ENCODE measurements at places on chromosomes 5 and 9. TPM values are rescaled to one million over a fixed set of nuclear protein-coding genes. Genes with fewer than 3 reads are reported as not detected.

Gene SUSD3
- 537 TPM for total RNA-seq

- no peaks in the 10 kb centered on the region for H3K27me3 ChIP-seq
- H3K4me1 ChIP-seq = peaks cover 15% of the 10 kb centered on the region
- H3K36me3 ChIP-seq = no peaks in the 10 kb centered on the region
- no peak overlapping the region for H3K27ac ChIP-seq
- H3K4me3 ChIP-seq = no peak overlapping the region
These were observed 1.4 kb downstream of the CIZ1 start for GRCh38 chr9:128190013-128190412.

DNA sequence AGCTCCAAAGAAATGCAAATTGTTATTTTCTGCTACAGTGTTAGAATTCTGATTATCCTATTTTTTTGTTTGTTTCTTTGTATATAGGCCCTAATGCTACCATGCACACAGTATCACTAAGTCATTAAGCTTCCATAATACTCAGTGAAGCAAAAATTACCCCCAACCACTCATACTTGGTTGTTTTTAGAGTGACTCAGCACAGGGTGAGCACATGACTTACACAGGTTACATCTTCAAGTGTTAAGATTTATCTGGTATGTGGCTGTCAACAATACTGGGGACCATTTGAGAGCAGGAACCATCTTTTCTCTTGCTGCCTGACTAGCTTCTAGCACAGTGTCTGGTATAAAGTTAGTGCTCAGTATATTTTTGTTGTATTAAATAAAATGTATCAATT, 255.8 kb upstream of the SLC24A2 start:
- H3K36me3 ChIP-seq = no peaks in the 10 kb centered on the region
- H3K4me1 ChIP-seq = no peaks in the 10 kb centered on the region
- no peak overlapping the region for H3K27ac ChIP-seq
- no peak for DNase-seq
- no peak overlapping the region for H3K4me3 ChIP-seq
- no peaks in the 10 kb centered on the region for H3K27me3 ChIP-seq

- H3K27ac ChIP-seq = no peak overlapping the region
- H3K4me1 ChIP-seq = no peaks in the 10 kb centered on the region
- H3K36me3 ChIP-seq = no peaks in the 10 kb centered on the region
These were observed 152.5 kb upstream of the GHR start for GRCh38 chr5:42270771-42271170.

DNA sequence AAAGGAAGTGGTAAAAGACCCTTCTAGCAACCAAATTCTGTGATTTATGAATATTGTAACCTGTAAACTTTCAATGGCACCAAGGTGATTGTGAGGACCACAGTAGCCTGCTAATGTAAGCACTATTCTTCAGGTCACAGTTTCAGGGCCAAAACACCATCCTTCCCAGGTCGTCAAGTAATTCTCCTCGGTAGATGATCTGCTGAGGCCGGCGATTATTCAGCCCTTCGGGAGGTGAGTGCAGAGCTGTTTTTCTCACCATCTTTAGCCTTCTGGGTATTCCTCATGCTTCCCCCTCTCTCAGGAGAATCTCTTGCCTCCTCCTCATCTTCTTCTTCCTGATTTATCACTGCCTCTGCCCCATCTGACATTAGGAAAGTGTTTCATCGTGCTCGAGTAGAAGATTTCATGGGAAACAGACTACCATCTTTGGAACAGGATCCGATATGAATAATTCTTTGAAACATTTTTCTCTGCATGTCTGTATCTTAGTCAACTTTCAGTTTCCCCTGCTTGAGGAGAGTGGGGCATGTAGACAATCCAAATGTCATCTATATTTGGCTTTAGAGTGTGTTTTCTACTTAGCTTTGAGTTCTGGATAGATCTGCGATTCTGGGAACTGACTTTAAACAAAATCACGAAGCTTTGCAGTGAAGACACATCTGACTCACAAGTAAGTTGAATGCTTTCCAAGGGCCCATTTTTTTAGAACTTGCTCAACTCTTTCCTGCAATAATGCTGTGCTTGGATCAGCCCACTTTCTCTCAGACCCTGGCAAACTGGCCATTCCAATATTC, 173.9 kb downstream of the AOPEP start:
- H3K27me3 ChIP-seq = no peaks in the 10 kb centered on the region
- H3K36me3 ChIP-seq = no peaks in the 10 kb centered on the region
- DNase-seq = no peak
- peak overlapping the region; percentile 40 for H3K27ac ChIP-seq
- H3K4me3 ChIP-seq = no peak overlapping the region
- no peaks in the 10 kb centered on the region for H3K4me1 ChIP-seq

Gene TCF7
- 16.1 TPM for total RNA-seq

DNA sequence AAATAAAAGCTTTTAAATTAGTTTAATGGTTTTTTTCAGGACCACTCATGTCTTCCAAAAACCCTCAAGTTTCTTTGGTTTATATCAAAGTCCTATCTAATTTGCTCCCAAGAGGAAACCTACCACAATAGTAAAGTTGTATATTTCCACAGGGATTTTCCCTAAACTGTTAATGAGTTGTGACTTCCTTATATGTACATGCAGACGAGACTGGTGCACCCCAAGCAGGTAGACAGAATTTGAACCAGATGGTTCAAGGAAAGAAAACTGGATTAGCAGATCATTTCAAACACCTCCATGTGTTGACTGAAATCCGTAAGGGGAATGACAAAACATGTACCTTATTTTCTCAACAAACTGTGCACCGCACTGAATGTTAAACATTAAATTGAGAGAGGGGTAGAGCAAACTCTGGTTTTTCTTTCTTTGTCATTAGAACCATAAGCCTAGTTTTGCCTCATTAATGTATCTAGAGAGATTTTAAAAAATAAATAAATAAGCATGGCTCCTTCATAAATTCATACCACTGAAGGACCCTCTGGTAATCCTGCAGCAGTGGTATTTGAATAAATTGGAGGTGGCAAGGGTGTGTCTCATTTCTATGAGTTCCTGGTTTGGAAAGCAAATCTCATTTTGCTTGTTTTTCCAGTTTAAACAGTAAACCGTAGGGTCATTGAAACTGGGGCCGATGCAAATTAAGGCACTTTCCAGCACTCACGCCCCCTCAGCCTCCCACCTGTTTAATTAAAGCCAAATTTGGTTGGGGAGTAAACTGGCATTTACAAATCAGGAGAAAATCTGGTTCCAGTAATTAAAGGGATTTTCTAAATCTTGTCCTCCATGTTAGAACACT, 51.1 kb downstream of the ENC1 start:
- no peaks in the 10 kb centered on the region for H3K27me3 ChIP-seq
- peaks cover 4% of the 10 kb centered on the region for H3K4me1 ChIP-seq

GRCh38 chr5:10736354-10736753, 24.7 kb downstream of the DAP start:
- no peak overlapping the region for H3K4me3 ChIP-seq
- DNase-seq = no peak
- no peaks in the 10 kb centered on the region for H3K36me3 ChIP-seq
- no peaks in the 10 kb centered on the region for H3K4me1 ChIP-seq

- no peaks in the 10 kb centered on the region for H3K36me3 ChIP-seq
- peak; percentile 44 for DNase-seq
- no peaks in the 10 kb centered on the region for H3K4me1 ChIP-seq
- no peaks in the 10 kb centered on the region for H3K27me3 ChIP-seq
- no peak overlapping the region for H3K27ac ChIP-seq
These were observed 5.9 kb upstream of the MELK start for GRCh38 chr9:36566813-36567221.

Gene EGFL7
- 106 TPM for total RNA-seq

DNA sequence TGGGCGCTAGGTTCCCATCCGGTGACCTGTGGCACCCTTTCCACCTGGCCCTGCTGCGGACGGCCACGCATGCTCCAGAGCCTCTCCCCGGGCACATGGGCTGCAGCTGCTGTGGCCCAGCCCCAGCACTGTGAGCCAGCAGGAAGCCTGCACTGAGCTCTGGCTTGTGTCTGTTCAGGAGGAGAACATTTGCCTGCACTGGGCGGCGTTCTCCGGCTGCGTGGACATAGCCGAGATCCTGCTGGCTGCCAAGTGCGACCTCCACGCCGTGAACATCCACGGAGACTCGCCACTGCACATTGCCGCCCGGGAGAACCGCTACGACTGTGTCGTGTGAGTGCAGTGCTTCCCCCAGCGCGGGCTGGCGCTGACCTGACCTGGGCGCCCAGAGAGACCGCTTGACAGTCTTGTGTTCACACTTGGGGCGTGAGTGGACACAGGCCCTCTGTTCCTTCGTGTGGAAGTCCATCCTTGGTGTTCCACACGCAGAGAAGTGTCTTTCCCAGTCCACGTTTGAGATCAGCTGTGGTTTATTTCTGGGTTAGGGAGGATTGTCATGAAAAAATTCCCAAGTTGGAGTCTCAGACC, 66.2 kb upstream of the CACNA1B start:
- H3K4me3 ChIP-seq = no peak overlapping the region
- no peaks in the 10 kb centered on the region for H3K4me1 ChIP-seq

- H3K36me3 ChIP-seq = no peaks in the 10 kb centered on the region
- H3K4me1 ChIP-seq = no peaks in the 10 kb centered on the region
- H3K27ac ChIP-seq = no peak overlapping the region
- no peak overlapping the region for H3K4me3 ChIP-seq
- DNase-seq = no peak
These were observed 55.0 kb downstream of the WWC1 start for GRCh38 chr5:168346417-168346816.

- no peaks in the 10 kb centered on the region for H3K36me3 ChIP-seq
- no peak for DNase-seq
- H3K4me3 ChIP-seq = no peak overlapping the region
- H3K4me1 ChIP-seq = no peaks in the 10 kb centered on the region
- H3K27me3 ChIP-seq = no peaks in the 10 kb centered on the region
- no peak overlapping the region for H3K27ac ChIP-seq
These were observed 12.6 kb downstream of the HK3 start for GRCh38 chr5:176886336-176887251.

- no peaks in the 10 kb centered on the region for H3K36me3 ChIP-seq
- H3K4me3 ChIP-seq = no peak overlapping the region
- peak; percentile 61 for DNase-seq
- H3K27ac ChIP-seq = no peak overlapping the region
- H3K4me1 ChIP-seq = peaks cover 52% of the 10 kb centered on the region
These were observed 36.4 kb downstream of the PIK3R1 start for GRCh38 chr5:68251804-68252522.

Gene C1QTNF2
- 8.2 TPM for total RNA-seq

Gene ENDOG
- total RNA-seq = 28.9 TPM

Gene SHC3
- 0.87 TPM for total RNA-seq

DNA sequence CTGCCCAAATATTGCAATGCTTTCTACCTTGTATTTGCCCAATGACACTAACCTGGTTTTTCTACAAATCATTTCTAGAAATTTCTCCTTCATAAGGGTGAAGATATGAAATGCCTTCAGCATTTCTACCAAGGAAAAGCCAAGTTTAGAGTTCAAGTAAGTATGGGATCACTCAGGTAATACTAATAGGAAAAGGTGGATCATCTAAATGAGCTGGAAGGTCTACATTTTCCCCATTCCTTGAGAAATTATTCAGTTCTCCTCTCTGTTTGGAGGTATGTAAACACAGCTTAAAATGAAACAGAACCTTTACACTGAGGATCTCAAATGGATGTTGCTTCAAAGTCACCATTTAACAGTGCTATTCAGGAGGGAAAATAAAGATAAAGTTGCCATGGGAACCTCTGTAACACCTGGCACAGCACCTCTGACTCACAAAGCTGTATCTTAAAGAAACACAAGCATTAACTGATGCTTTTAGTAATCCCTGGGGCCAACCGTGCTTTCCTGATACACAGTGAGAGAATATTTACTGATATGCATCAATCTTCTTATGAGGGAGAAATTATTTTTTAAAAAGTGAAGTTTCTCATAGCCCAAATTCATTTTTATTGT, 161.3 kb downstream of the DRD1 start:
- no peak overlapping the region for H3K27ac ChIP-seq
- H3K36me3 ChIP-seq = no peaks in the 10 kb centered on the region
- no peaks in the 10 kb centered on the region for H3K4me1 ChIP-seq
- H3K27me3 ChIP-seq = no peaks in the 10 kb centered on the region

DNA sequence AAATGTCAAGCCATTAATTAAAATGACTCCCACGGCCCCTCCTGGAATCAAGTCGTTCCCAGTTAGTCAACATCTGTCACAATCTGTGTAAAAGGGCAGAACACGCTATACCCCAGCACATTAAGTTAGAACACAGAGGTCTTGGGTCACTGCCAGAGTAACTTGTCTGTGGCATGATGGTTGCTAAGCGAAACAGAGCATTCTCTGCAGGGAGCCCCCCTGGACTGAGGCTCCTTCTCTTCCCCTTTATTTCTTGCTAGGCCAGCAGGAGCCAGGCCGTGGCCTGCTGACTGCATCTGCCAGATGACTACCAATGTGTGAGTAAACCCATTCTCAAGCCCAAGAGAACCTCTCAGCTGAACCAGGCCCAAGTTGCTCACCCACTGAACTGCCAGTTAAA, 51.9 kb upstream of the ZBED3 start:
- no peak overlapping the region for H3K27ac ChIP-seq
- H3K27me3 ChIP-seq = no peaks in the 10 kb centered on the region

DNA sequence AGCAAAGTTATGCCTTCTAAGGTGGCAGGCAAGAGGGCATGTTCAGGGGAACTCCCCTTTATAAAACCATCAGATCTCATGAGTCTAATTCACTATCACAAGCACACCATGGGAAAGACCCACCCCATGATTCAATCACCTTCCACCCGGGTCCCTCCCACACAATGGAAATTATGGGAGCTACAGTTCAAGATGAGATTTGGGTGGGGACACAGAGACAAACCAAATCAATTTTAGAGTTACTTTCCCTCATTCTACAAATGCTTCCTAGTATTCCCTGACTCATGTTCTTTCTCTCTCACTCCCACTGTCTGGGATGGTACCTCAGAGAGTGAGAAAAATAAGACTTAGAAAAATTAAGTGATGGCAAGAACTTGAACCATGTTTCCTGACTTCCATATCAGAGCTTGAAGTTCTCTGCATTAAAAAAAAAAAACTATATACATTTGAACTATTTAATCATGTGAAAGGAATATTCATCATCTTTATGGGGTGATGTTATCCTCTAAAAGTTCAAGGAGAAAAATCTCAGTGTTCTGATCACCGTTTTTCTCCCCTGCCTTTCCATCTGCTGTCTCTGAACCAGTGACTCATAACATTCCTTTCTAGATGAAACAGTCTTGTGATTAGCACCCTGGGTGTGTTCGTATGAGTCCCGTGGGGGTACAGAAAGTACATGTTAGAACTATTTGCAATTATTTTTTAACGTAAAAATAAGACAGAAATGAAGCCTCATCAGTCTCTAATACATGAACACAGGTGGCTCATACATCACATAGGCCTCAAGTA, 282.9 kb downstream of the SLF1 start:
- no peak for DNase-seq
- no peaks in the 10 kb centered on the region for H3K36me3 ChIP-seq
- H3K27ac ChIP-seq = no peak overlapping the region
- H3K4me1 ChIP-seq = no peaks in the 10 kb centered on the region

GRCh38 chr5:143791848-143792731, 19.9 kb upstream of the HMHB1 start:
- H3K27me3 ChIP-seq = no peaks in the 10 kb centered on the region
- no peaks in the 10 kb centered on the region for H3K36me3 ChIP-seq
- no peaks in the 10 kb centered on the region for H3K4me1 ChIP-seq

Gene SPARC
- 1,884 TPM for total RNA-seq

Gene CCDC192
- 7.8 TPM for total RNA-seq
